ENCODE measurements at places on chromosomes 4 and X.

DNA sequence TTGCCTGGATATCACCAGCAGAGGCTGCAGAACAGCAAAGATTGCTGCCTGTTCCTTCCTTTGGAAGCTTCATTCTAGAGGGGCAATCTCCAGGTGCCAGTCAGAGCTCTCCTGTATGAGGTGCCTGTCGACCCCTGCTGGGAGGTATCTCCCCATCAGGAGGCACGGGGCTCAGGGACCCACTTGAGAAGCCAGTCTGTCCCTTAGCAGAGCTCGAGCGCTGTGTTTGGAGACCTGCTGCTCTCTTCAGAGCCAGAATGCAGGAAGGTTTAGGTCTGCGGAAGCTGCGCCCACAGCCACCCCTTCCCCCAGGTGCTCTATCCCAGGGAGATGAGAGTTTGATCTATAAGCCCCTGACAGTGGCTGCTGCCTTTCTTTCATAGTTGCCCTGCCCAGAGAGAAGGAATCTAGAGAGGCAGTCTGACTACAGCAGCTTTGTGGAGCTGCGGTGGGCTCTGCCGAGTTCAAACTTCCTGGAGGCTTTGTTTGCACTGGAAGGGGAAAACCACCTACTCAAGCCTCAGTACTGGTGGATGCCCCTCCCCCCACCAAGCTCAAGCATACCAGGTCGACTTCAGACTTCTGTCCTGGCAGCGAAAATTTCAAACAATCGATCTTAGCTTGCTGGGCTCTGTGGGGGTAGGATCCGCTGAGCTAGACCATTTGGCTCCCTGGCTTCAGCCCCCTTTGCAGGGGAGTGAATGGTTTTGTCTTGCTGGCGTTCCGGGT is 57.9 kb downstream of the DKK2 start:
- H3K27me3 ChIP-seq, result no peaks in the 10 kb centered on the region
- H3K4me3 ChIP-seq, result no peak overlapping the region
- DNase-seq, result no peak
- no peaks in the 10 kb centered on the region for H3K4me1 ChIP-seq
- no peak overlapping the region for H3K27ac ChIP-seq

DNA sequence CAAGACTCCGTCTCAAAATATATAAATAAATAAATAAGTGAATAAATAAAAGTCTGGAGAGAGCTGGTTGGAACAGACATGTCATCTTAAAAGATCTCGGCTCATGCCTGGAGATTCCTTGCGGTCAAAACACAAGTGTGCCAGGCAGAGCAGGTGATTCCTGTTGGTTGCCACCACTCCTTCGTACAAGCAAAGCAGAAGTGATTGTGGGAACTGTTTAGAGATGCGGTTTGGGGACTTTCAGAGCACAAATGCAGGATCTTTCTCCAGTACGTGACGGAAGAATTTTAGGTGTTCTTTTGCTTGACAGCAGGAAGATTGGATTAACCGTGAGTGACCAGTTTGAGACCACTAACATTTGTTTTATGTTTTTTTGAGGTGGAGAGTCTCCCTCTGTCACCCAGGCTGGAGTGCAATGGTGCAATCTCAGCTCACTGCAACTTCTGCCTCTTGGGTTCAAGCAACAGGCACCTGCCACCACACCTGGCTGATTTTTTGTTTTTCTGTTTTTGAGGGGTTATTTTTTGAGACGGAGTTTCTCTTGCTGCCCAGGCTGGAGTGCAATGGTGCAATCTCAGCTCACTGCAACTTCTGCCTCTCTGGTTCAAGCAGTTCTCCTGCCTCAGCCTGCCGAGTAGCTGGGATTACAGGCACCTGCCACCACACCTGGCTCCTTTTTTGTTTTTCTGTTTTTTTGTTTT is 2.8 kb upstream of the CRLF2 start:
- no peak overlapping the region for H3K27ac ChIP-seq
- no peak overlapping the region for H3K4me3 ChIP-seq
- H3K4me1 ChIP-seq, result peaks cover 14% of the 10 kb centered on the region
- peaks cover 2% of the 10 kb centered on the region for H3K36me3 ChIP-seq
- no peak for DNase-seq
- H3K27me3 ChIP-seq, result peaks cover 26% of the 10 kb centered on the region

DNA sequence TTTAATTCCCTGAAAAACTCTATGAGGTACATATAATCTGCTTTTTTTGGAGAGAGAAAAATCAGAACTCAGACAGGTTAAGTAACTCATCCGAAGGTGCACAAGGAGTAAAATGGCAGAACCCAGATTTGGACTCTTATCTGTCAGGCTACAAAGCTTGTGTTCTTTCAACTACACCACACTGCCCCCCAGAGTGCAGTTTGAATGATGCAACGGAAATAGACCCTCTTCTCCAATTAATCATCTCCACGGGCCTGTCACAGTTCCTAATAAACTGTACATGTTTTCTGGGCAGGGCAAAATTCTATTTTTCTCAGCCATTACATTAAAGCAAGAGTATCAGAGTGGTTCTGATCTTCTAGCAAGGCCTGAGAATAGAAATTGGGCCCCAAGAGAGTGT is 35.3 kb upstream of the DCX start:
- no peaks in the 10 kb centered on the region for H3K36me3 ChIP-seq
- H3K4me3 ChIP-seq, result no peak overlapping the region
- no peak overlapping the region for H3K27ac ChIP-seq

DNA sequence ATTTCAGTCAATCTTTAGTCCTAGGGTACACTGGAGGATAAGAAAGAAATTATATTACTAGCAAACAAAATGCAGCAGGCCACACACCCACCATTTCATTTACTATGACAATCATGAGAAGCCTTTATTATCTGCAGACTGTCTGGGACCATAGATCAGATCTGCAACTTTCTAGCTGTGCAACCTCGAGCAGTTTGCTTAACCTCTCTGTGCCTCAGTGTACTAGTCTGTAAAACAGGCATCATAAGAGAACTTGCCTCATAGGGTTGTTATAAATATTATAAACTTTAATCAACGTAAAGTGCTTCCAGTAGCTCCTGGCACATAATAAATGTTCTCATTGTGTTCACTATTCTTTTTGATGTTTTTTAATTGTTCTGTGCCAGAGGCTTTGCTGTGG is 128.2 kb upstream of the C1QTNF7 start:
- no peaks in the 10 kb centered on the region for H3K27me3 ChIP-seq
- DNase-seq, result no peak
- H3K36me3 ChIP-seq, result no peaks in the 10 kb centered on the region

DNA sequence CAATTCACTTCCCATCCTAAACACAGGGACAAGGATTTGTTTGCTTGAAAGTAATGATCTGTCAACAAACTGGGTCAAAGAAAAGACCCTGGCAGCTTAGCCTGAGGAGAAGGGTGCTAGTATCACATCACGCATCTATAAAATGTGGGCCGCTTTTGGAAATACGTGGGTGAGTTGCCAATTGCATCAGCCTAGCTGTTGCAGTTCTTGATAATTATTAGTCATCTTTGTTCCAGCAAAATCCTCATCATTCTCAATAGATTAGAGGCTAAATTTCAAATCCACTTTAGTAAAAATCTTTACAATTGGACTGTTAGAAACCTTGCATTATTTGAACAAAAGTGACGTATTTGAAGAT is 33.6 kb upstream of the TAPT1 start:
- peaks cover 45% of the 10 kb centered on the region for H3K4me1 ChIP-seq
- peak overlapping the region; percentile 69 for H3K27ac ChIP-seq
- peak; percentile 27 for DNase-seq
- H3K27me3 ChIP-seq, result no peaks in the 10 kb centered on the region

- no peak for DNase-seq
- H3K27me3 ChIP-seq, result no peaks in the 10 kb centered on the region
- peaks cover 37% of the 10 kb centered on the region for H3K4me1 ChIP-seq
- no peak overlapping the region for H3K27ac ChIP-seq
- no peak overlapping the region for H3K4me3 ChIP-seq
Observed at GRCh38 chr4:105158837-105159236, 12.2 kb downstream of the TET2 start.

GRCh38 chr4:8906991-8907595 is 35.5 kb upstream of the HMX1 start:
- no peaks in the 10 kb centered on the region for H3K36me3 ChIP-seq
- no peak for DNase-seq
- H3K27me3 ChIP-seq, result no peaks in the 10 kb centered on the region
- H3K4me3 ChIP-seq, result no peak overlapping the region

GRCh38 chr4:154618708-154619315 is 6.4 kb upstream of the FGG start:
- H3K36me3 ChIP-seq, result no peaks in the 10 kb centered on the region
- no peak overlapping the region for H3K27ac ChIP-seq
- peak; percentile 62 for DNase-seq
- peaks cover 3% of the 10 kb centered on the region for H3K27me3 ChIP-seq
- H3K4me3 ChIP-seq, result no peak overlapping the region
- peaks cover 6% of the 10 kb centered on the region for H3K4me1 ChIP-seq

DNA sequence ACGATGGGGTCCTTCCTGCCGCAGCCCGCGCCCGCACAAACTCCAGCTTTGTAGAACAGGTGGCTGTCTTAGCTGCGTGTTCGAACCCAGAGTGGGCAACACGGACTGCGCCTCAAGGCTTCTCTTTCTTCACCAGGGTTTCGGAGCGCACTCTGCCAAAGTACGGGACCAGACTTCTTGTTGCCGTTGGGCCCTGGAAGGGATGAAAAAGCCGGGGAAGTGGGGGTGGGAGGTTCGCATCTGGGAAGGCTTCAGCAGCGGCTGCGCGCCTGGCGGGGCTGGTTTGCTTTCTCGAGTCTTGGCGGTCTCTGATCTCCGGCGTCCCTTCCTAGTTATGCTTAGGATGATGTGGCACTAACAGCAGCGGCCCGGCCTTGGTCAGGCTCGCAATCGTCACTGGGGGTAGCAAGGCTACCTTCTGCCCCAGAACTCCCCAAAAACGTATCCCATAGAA is 673 bp downstream of the PARM1 start:
- no peaks in the 10 kb centered on the region for H3K36me3 ChIP-seq
- peak; percentile 2 for DNase-seq
- no peak overlapping the region for H3K27ac ChIP-seq
- peak overlapping the region; percentile 56 for H3K4me3 ChIP-seq
- peaks cover 17% of the 10 kb centered on the region for H3K4me1 ChIP-seq

DNA sequence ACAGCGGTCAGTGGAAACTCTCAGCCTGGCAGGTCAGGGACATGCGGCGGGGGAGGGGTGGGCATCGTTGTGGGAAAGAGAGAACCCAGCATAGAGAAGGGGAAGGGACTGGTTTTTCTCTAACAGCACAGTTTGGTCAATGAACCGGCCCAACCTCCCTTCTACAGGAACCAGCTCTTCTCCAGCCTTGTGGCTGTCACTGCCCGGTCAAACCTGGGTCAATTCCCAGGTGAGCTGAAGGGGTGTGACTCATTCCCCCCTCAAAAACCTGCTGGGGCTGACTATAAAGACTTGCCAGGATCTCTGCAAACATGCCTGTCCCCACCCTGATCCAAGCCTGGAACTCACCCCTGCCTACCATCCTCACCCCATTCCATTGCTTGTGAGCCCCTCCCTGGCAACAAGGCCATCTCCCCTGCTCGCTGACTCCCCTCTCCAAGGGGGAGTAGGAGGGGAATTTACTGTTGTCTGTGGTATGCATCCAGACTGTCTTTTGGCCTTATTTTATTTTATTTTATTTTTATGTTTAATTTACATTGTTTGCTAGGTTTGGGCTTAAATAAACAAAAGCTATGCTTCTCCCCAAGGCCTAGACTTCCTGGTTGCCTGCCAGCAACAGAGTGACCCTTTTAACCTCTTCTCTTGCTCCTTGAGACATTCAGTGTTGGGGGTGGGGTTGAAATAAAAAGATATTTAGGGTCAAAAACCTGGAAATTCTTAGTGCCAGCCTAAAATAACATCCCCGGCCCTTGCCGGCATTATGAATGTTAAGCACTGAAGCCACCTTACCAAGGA is 49.6 kb downstream of the TSC22D3 start:
- H3K27ac ChIP-seq, result no peak overlapping the region
- H3K4me3 ChIP-seq, result no peak overlapping the region
- DNase-seq, result no peak
- no peaks in the 10 kb centered on the region for H3K27me3 ChIP-seq
- H3K4me1 ChIP-seq, result peaks cover 21% of the 10 kb centered on the region

GRCh38 chr4:8434251-8435073 is 6.1 kb downstream of the ACOX3 start:
- no peaks in the 10 kb centered on the region for H3K27me3 ChIP-seq
- peak overlapping the region; percentile 61 for H3K27ac ChIP-seq
- H3K36me3 ChIP-seq, result peaks cover 6% of the 10 kb centered on the region
- DNase-seq, result no peak
- peak overlapping the region; percentile 82 for H3K4me3 ChIP-seq
